ENCODE measurements at places on chromosomes 4 and X. TPM values are rescaled to one million over a fixed set of nuclear protein-coding genes. Genes with fewer than 3 reads are reported as not detected.
A peak's percentile ranks its signal among the peaks of the same experiment; 100 is the strongest.

GRCh38 chr4:130850019-130850524, 1754.1 kb downstream of the C4orf33 start:
- DNase-seq, result no peak

- DNase-seq, result no peak
These were observed 471.0 kb downstream of the BCOR start for GRCh38 chrX:39626749-39627148.

GRCh38 chr4:40196724-40197281, at the start of gene RHOH:
Gene RHOH (plus strand): TSS chr4:40197031. CDS start chr4:40243387, 46,356 bp downstream.
- DNase-seq, result peak; percentile 13

GAB3 gene
- total RNA-seq, result 0.90 TPM

KLHL15 gene
- total RNA-seq, result 5.6 TPM

PITX2 gene
- total RNA-seq, result 11.9 TPM

USP26 gene
- not detected for total RNA-seq

NAAA gene
- total RNA-seq, result 4.0 TPM

PNMA3 gene
- 1.4 TPM for total RNA-seq

- DNase-seq, result no peak
These were observed 283.6 kb downstream of the FRMPD4 start for GRCh38 chrX:12421918-12422317.

GPR50 gene
- 1.1 TPM for total RNA-seq

CFAP299 gene
- total RNA-seq, result not detected

DNA sequence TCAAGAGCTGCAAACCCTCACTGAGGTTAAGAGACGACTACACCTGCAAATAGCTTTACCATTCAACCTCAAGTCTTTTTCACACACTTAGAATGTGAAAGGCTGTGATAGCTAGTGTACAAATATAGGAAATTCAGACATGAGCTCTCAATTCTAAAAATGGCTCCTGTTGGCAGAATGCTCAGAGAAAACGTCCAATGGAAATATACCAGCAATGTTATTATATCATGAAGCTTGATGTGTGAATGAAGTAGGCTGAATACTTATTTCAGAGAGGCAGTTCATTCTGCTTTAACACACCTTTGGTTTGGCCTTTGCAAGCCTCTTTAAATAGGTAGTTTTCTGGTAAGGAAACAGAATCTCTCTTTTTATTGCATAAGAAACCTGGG, 227.6 kb downstream of the ADAMTS3 start:
- DNase-seq, result no peak

- DNase-seq, result no peak
These were observed 803.8 kb upstream of the AMOT start for GRCh38 chrX:113644426-113644825.

GUCY1B1 gene
- 1.1 TPM for total RNA-seq

DNA sequence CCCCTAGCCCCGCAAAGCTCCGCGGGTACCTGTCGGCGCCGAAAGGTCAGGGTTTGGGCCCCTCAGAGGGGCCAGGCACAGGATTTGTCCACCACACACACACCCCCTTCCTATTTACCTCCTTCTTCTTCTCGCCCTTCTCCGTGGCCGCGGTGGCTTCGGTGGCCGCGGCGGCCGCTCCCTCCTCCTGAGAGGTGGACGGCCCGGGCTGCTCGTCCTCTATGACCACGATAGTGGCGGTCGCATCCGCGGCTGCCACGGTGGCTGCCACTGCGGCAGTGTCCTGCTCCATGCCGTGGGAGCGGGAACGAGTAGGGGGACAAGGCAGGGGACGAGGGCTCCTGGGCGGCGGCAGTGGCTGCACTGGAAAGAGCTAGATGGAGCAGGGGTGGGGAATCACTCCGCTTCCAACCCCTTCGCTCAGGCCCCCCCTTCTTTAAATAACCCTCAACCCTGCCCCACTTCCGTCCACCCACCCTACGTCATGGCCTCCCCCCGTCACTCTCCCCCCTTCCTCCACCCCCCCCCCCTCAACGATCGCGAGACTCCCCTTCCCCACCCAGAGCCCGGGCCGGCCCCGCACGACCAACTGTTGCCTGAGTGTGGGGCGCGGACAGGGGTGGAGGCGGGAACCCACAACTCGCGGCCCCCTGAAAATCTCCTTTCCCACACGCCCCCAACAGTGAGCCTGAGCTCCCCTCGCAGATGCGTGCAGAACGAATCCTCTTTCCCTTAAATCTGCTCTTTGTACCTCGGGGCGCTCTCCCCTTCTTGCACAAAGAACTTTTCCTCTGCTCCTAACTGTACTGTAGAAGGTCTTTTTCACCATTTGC, at the start of gene SMARCA1:
SMARCA1 (minus strand) TSS at position 412 of the 833 bp plus-strand sequence; CDS start at position 292, 120 bp downstream.
- DNase-seq, result peak; percentile 40

F8 gene
- total RNA-seq, result 4.5 TPM

DNA sequence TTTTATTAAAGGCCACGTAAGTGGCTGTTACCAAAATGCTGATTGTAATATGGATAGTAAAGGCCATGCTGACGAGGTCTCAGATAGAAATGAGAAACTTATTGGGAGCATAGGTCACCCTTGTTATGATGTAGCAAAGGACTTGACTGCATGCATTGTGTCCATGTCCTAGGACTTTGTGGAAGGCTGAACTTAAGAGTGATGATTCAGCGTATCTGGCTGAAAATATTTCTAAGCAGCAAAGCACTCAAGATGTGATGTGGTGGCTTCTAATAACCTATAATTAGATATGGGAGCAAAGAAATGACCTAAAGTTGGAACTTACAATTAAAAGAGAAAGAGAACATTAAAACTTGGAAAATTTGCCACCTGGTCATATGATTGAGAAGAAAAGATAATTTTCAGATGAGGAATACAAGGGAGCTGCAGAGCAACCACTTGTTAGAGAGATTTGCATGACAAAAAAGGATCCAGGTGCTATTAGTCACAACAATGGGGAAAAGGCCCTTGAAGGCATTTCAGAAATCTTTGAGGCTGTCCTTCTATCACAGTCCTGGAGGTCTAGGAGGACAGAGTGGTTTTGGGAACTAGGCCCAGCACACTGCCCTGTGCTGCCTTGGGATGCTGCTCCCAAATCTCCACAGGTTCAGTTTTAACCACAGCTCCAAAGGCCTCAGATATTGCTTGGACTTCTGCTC, 793.7 kb upstream of the LCORL start:
- DNase-seq, result no peak

DNA sequence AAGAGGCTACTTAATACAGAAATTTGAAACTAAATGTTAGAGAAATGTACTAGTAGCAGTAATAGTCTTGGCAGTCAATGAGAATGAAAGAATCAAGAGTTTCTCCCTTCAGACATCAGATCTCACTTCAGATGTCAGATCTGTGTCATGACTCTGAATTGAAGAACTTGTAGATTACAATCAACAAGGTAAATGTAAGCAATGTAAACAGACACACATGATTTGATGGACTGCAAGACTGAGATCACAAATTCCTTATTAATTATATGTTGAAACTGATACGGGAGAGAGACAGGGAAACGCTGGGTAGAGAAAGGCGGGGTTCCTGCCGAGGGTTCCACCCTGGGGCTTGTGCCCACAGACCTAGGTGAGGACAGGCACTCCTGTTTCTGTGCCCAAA, 65.5 kb upstream of the HHIP start:
- no peak for DNase-seq

- DNase-seq, result no peak
These were observed 1042.5 kb upstream of the PABPC4L start for GRCh38 chr4:135244056-135244455.

DNA sequence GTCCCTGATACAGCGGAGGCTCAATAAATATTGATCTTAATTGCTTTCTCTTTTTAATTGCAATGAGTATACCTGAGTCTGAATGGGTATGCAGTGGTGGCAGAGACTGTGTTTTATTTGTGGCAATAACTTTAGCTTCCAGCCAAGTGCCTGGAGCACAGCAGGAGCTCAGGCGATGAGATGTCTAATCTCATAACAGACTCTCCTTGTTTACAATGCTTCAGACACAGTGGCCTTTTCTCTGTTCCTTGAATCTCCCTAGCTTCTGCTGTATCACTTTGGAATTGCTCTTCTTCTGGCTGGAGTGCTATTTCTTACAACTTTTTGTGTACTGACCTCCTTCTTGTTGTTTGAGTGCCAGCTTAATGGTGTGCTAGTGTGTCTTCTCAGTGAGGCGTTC, 91.5 kb upstream of the UNC5C start:
- DNase-seq, result no peak

RNF128 gene
- total RNA-seq, result 2.5 TPM

GATA1 gene
- not detected for total RNA-seq

DNA sequence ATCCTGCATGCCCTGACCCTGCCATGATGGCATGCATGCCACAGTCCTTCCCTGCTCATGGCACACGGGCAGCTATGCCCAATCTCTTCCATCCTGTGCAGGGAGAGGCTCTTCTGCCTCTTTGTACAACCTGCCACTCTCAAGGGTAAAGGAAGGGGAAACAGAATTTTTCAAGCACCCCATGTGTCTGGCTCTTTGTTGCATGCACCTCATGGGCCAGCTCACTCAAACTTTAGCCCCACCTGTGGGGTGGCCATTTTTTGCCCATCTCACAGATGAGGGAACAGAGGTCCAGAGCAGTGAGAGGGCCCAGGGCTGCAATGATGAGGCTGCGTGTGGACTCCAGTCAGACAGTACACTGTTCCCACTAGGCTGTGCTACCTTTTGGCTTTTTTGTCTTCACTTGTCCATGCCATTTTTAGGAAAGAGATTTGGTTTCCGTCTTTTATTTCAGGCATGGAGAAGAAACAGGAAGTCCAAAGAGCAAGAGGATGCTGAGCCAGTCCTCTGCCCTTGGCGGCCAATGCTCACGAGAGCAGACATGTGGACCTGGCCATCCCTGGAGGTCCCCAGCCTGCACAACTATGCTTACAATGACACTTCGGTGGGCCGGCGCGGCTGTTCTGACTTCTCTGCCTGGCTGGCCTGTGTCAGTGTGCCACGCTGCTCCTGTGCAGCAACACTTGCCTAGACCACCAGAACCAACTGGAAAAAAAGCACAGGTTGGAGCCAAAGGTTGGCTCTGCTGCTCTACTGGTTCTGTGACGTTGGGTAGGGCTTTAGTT, 45.6 kb downstream of the NSG1 start:
- DNase-seq, result no peak

GPM6B gene
- total RNA-seq, result 18.8 TPM

GRCh38 chrX:149979126-149979644, 40.9 kb upstream of the EOLA2 start:
- DNase-seq, result no peak

DNA sequence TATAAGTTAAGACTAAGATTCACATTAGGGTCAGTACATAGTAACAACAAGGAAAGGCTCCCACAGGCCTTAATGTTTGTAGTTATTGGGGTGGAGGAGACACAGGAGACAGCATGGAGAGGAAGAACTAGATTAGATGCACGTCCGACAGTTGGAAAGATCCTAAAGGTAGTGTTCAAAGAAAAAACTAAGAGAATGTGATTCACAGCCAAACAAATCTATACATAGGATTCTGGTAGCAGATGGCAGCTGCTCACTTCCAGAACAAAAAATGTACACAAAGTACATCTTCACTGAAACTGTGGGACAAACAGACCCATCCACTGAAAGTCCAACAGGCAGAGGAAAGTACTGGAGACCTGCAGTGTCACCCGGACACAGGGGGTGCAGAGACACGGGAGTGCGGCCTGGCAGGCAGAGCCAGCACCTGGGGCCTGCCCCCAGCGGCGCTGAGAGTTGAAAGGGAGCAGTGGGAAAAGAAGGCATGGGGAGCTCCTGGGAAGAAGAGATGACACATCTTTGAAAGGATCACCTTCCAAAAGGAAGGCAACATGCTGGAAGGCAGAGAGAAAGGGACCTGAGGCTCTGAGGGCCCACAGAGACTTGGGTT, 40.0 kb downstream of the NELFA start:
- DNase-seq, result no peak

- DNase-seq, result no peak
These were observed 74.2 kb downstream of the CLDN34 start for GRCh38 chrX:10041383-10041782.

DNA sequence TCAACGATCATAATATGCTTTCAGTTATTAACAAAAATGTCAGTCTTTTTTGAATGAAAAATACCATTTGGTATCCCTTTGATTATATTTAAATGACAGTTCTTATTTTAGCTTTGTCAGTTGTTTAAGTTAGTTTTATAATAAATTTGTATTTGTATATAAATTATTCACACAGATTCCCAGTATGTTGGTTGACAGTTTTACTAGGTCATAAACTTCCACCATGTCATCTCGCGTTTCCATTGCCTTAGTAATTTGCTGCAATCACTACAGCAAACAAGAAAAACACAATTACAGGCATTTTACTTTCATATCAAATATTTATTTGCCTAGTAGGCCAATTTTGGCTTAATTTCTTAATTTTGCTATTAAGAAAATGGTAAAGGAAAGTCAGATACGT, 109.6 kb upstream of the ANK2 start:
- DNase-seq, result no peak

GRCh38 chr4:186765673-186766546, 42.3 kb upstream of the FAT1 start:
- DNase-seq, result no peak

EXOC1L gene
- total RNA-seq, result not detected

- DNase-seq, result no peak
These were observed 4.7 kb upstream of the AWAT2 start for GRCh38 chrX:70054391-70054790.

DNA sequence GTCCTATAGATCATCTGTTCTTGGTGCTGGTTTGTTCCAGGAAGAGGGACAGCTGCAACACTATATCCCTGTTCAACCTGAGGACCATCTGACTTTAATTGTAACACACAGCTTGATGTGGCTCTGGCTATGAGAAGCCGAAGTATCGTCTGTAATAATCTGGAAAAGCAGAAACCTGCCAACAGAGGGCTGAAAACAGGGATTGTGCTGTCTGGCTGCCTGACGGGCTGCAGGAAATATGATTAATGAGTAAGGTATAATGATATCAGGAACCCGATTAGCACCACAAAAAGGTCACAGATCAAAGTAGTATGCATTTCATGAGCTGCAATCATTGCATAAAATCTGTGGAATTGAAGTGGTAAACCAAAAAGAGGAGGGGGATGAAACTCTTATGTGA, 170.4 kb upstream of the MAB21L2 start:
- DNase-seq, result no peak

GRCh38 chr4:120718979-120719566, 203.5 kb downstream of the PRDM5 start:
- DNase-seq, result peak; percentile 35

BEND2 gene
- not detected for total RNA-seq

PCDH7 gene
- 6.1 TPM for total RNA-seq

GRCh38 chr4:43103048-43103447, 210.5 kb downstream of the GRXCR1 start:
- no peak for DNase-seq

TECRL gene
- not detected for total RNA-seq

SYN1 gene
- total RNA-seq, result 2.9 TPM
